ENCODE measurements at places on chromosomes 2 and 18.

- no peak overlapping the region for H3K4me3 ChIP-seq
- no peaks in the 10 kb centered on the region for H3K27me3 ChIP-seq
- no peaks in the 10 kb centered on the region for H3K4me1 ChIP-seq
- no peak overlapping the region for H3K27ac ChIP-seq
- no peaks in the 10 kb centered on the region for H3K36me3 ChIP-seq
Observed at GRCh38 chr2:223148516-223148915, 96.5 kb downstream of the KCNE4 start.

DNA sequence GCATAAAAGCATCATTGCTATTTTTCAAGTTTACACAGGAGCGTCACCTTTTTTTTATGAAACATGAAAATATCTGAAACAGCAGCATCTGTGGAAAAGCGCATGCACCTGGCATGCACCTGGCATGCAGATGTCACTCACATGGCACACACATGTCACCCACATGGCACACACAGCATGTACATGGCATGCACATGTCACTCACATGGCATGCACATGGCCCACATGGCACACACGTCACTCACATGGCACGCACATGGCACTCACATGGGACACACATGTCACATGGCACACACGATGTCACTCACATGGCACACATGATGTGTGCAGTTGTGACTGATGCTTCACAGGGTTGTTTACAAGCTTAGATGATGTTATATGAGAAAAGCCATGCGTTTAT lies 188.0 kb downstream of the ZNF407 start:
- no peak overlapping the region for H3K4me3 ChIP-seq
- no peaks in the 10 kb centered on the region for H3K4me1 ChIP-seq
- H3K36me3 ChIP-seq: peaks cover 6% of the 10 kb centered on the region
- H3K27me3 ChIP-seq: no peaks in the 10 kb centered on the region
- no peak for DNase-seq
- no peak overlapping the region for H3K27ac ChIP-seq

- no peak overlapping the region for H3K4me3 ChIP-seq
- H3K27me3 ChIP-seq: peaks cover 4% of the 10 kb centered on the region
- peaks cover 2% of the 10 kb centered on the region for H3K36me3 ChIP-seq
- no peak overlapping the region for H3K27ac ChIP-seq
Observed at GRCh38 chr2:179098080-179098689, 48.2 kb upstream of the CCDC141 start.

DNA sequence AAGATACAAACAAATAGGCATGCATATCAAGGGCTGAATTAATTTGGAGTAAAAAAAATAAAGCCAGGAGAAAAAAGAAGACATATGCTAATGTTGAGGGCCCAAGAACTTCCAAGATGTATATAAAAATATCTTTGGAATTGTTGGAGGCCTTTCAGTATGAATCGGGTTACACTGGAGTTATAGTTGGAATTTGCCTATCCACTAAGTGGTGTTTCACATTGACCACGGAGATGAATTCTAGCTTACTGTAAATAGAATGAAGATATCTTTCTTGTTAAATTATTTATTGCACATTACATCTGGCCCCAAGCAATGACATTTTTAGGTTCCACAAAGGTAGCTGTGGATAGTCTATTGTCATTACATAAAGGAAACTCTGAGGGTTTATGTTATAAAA lies 38.5 kb upstream of the TRIB2 start:
- no peak overlapping the region for H3K27ac ChIP-seq
- H3K4me1 ChIP-seq: peaks cover 11% of the 10 kb centered on the region
- peaks cover 34% of the 10 kb centered on the region for H3K27me3 ChIP-seq
- DNase-seq: no peak
- H3K36me3 ChIP-seq: no peaks in the 10 kb centered on the region

DNA sequence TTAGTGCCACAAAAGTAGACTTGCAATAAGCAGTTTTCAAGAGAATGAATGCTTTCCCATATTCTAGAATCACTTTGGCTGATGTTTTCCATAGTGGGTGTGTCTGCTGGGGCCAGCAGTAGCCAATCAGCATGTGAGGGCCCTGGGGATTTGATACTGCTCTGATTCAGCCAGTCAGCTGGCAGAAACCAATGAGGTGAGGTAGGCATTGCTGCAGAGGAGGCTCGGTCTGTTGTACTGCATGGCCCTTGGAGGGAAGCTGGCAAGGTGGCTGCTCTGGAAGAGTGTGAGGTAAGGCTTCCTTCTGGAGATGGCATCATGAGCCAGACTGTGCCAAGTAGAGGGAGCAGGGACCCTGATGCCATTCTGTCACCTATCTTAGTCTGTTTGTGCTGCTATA lies 22.7 kb downstream of the TMEM87B start:
- no peaks in the 10 kb centered on the region for H3K27me3 ChIP-seq
- H3K4me1 ChIP-seq: peaks cover 10% of the 10 kb centered on the region
- DNase-seq: no peak

- no peaks in the 10 kb centered on the region for H3K27me3 ChIP-seq
- H3K4me1 ChIP-seq: no peaks in the 10 kb centered on the region
- no peak overlapping the region for H3K27ac ChIP-seq
- no peak for DNase-seq
- no peak overlapping the region for H3K4me3 ChIP-seq
Observed at GRCh38 chr18:32553174-32553573, 82.5 kb upstream of the GAREM1 start.

DNA sequence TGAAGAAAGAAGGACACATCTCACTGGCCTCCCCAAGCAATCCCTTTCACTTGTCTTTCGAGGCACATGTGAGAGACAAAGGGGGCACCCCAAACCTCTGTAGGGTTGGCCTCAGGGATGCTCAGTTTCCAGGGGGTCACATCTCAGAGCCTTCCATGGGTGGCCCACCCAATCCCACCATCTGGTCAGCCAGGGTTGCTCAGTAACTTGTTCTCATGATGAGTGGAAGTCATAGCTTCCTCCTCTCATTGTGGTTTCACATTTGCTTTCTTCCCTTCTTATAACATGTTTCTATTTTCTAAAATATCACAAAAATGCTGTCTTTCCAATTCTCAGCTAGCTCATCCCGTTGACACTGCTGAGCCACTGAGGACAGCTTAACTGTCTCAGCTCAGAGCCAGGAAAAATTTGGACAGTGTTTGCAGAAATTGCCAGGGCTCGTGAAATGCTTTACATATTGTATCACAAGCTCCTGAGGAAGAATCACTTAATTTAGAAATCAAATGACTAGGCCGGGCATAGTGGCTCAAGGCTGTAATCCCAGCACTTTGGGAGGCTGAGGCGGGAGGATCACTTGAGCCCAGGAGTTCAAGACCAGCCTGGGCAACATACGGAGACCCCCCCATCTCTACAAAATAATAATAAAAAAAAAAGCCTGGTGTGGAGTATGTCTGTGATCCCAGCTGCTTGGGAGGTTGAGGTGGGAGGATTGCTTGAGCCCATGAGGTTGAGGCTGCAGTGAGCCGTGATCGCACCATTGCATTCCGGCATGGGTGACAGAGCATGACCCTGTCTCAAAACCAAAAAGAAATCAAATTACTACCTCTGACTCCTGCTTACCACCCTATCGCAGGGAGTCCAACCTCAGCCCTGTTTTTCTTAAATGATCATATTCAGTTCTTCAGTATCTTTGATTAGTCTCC lies 129.3 kb downstream of the PRKCE start:
- H3K36me3 ChIP-seq: no peaks in the 10 kb centered on the region
- H3K27ac ChIP-seq: no peak overlapping the region
- peaks cover 4% of the 10 kb centered on the region for H3K27me3 ChIP-seq
- DNase-seq: no peak
- H3K4me3 ChIP-seq: no peak overlapping the region

- no peak overlapping the region for H3K4me3 ChIP-seq
Observed at GRCh38 chr18:25729072-25729471, 361.3 kb downstream of the SS18 start.

DNA sequence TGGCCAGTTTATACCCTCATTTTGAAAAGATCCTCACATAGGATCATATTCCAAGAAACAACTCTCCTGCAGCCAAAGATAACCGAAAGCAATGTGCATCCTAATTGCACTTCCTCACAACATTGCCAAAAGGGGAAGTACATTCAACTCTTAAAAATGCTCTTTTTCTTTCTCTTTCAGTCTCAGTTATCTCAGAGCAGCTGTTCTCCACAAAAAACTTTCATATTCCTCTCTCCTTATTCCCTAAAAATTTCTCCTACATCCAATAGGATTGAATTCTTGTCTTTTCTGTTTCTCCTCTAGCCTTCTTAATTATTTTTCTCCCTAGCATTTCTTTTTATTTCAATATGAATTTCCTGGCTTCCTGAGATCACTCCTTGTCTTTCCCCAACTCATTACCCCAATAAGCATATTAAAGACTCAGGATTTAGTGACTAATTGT lies 7.4 kb upstream of the VRK2 start:
- no peak for DNase-seq
- no peak overlapping the region for H3K4me3 ChIP-seq
- H3K36me3 ChIP-seq: no peaks in the 10 kb centered on the region
- no peaks in the 10 kb centered on the region for H3K27me3 ChIP-seq

DNA sequence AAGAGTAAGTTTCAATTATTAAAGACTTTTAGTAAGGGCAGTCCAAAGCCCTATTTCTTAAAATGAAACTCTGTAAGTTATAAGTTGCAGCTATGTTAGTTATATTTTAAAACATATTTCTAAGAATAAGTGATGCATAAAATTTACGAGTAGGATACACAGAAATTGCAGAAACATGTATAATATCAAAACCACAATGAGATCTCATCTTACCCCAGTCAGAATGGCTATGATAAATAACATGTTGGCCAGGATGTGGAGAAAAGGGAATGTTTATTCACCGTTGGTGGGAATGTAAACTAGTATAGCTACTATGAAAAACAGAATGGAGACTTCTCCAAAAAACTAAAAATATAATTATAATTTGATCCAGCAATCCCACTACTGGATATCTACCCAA lies 201.2 kb downstream of the CBLN2 start:
- no peak overlapping the region for H3K4me3 ChIP-seq
- H3K27ac ChIP-seq: no peak overlapping the region
- no peak for DNase-seq
- no peaks in the 10 kb centered on the region for H3K27me3 ChIP-seq
- H3K4me1 ChIP-seq: no peaks in the 10 kb centered on the region
- no peaks in the 10 kb centered on the region for H3K36me3 ChIP-seq

DNA sequence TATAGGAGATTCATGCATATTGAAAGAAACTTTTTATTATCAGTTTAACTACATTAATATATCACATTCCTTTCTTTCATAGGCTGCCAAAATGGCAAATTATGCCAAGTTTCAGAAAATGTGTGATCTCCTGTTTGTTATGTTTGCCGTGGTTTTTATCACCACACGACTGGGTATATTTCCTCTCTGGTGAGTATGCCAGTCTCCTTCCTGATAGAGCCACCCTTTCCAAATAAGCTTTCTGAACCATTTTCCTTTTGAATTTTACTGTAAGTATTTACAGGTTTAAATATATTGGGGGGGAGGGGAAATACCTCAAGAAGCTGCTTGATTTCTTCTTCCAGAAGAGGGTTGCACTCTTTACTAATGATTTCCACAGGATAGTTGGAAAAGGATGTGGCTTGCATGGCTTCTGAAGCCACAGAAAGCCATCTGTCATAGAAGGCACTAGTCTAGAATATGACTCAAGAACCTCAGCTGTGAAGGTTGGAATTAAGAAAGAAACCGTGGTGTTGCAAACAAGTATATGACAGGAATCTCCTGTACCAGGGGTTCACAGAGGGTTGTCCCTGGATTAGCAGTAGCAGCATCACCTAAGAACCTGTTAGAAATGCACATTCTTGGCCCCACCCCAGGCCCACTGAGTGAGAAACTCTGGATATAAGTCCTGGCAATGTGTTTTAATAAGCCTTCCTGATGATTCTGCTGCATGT lies 84.5 kb upstream of the NOSTRIN start:
- no peaks in the 10 kb centered on the region for H3K27me3 ChIP-seq
- H3K27ac ChIP-seq: peak overlapping the region; percentile 9
- H3K4me3 ChIP-seq: no peak overlapping the region
- peaks cover 12% of the 10 kb centered on the region for H3K36me3 ChIP-seq
- H3K4me1 ChIP-seq: peaks cover 20% of the 10 kb centered on the region

DNA sequence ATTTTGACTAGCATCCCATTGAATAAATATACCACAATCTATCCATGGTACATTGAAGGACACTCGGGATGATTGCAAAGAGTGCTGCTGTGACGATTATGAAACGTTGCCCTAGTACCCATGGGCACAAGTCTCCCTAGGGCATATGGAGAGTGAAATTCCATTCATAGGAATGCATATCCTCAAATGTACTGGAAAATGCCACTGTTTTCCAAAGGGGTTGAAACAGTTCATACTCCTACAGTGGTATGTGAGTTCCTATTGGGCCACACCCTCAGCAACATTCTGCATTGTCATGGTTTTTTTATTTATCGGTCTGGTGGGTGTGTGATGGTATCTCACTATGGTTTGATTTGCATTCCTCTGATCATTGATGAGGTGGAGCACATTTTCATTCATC lies 130.6 kb downstream of the TWIST2 start:
- no peak overlapping the region for H3K27ac ChIP-seq
- DNase-seq: no peak

- no peaks in the 10 kb centered on the region for H3K27me3 ChIP-seq
- H3K4me1 ChIP-seq: peaks cover 3% of the 10 kb centered on the region
- no peak overlapping the region for H3K27ac ChIP-seq
Observed at GRCh38 chr18:9943311-9943710, 29.5 kb downstream of the VAPA start.

DNA sequence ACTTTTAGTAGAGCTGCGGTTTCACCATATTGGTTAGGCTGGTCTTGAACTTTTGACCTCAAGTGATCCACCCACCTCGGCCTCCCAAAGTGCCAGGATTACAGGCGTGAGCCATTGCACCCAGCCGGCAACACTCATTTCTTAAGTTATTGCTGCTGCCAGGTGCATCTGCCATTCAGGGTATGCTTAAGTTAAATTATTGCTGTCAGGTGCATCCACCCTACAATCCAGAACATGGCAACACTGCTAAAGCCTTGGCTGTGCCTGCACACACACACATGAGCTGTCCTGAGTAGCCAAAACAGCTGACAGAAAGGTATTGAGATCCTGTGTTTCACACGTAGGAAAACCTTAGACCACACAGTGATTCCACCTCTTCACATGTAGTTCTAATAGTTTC lies 148.2 kb downstream of the FAM161A start:
- H3K27ac ChIP-seq: no peak overlapping the region
- H3K4me3 ChIP-seq: no peak overlapping the region
- DNase-seq: no peak
- H3K36me3 ChIP-seq: no peaks in the 10 kb centered on the region

All from activated naive CD4-positive, alpha-beta T cell treated with anti-CD3 and anti-CD28 coated beads, Interleukin-2, amount 10 ng/mL, durations not matched to agents 7 days and 5 days (primary cell).